ENCODE measurements at places on chromosomes 1 and 21.

DNA sequence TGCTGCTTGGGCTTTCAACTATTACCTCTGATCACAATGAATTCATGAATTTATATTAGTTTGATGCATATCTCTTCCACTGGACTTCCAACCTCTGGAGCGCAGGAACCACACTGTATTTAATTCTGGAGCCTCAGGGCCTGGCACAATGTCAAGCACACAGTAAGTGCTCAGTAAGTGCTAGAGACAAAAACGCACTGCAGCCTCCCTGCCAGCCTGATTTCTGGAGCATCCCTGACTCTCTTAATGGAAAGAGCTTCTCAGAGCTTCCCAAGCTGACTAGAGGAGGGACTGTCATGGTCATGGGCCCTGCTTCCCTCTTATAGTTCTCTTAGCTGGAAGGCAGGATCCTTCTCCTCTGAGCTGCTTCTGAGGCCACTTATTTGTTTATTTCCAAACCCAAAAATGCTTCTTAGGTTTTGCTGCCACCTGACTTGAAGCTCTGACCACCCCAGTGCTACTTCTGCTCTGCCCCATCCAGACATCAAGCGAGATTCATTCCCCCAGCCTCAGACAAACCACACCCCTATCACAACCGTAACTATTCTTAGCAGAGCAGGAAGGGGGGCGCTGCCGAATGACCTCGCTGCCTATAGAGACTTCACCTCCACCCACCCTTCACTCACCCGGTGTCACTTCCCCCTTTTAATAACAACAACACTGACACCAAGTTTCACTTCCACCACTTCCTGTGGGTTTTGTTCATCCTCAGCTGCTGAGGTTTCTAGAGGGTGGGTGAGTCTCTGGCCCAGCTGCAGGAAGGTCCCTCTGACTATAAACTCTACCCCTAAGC, 33.6 kb downstream of the NUAK2 start:
- no peak for DNase-seq

- DNase-seq: no peak
Measured at GRCh38 chr21:26194326-26194725, 23.8 kb upstream of the APP start.

DNA sequence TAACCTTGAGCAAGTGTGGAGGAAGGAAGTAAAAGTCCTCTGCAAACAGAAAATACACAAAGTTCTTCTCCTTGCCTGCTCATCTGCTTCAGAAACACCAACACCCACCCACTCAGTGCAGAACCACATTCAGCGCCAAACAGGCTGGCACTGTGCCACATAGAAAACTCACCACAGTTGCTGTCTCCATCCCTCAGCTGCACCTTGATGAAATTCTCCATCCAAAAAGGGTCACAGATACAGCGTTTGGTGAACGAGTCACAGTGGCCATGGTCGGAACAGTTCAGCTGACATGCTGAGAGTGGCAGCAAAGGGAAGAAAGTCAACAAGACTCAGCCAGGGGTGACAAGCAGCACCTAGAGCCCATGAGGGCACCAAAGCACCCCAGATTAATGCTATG, 114.5 kb downstream of the KIAA0319L start:
- no peak for DNase-seq

DNA sequence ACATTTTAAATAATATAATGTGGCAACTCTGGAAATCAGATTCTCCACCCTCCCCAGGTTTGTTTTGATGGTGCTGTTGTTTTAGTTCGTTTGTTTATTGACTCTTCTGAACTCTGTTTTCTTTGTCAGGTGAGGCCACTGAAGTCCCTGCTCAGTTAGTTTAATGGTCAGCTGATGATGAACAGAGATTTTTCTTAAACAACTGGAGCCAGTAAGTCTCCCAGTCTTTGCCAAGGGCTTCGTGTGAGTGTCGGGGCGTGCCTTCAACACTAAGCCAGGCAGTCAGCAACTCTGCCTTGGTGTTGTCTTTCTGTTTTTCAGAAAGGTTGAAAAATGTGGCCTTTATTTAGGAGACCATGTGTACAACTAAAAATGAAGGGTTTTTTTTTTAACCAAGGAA, 58.9 kb downstream of the TEX35 start:
- DNase-seq: no peak

GRCh38 chr1:111878649-111879048, 110.8 kb downstream of the KCND3 start:
- no peak for DNase-seq

DNA sequence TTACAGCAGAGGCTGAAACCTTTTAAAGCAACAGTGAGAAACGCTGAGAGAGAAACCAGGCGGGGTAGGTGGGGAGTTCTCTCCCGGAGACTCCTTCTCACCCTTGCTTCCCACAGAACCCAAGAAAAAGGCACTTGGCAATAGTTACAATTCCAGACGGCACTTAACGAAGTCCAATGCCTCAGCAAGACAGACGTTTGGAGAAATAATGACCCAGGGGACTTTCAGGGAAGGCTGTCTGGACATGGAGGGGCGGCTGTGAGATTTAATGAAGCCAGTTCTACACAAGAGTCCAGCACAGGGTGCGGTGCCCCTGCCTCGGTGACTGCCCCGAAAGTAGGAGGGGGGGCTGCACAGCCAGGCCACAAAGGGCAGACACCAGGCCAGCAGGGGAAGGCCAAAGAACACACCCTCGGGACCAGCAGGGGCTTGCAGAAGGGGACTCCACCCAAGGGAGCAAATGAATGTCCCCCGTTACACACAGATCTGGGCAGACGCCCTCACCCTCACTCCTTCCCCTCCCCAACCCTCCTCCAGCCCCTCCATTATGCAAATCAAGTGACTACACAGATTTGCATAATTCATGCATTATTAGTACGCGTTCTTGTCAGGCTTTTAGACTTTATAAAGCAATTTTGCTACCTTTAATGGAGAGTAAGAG, 26.3 kb downstream of the KCNN3 start:
- DNase-seq: no peak

DNA sequence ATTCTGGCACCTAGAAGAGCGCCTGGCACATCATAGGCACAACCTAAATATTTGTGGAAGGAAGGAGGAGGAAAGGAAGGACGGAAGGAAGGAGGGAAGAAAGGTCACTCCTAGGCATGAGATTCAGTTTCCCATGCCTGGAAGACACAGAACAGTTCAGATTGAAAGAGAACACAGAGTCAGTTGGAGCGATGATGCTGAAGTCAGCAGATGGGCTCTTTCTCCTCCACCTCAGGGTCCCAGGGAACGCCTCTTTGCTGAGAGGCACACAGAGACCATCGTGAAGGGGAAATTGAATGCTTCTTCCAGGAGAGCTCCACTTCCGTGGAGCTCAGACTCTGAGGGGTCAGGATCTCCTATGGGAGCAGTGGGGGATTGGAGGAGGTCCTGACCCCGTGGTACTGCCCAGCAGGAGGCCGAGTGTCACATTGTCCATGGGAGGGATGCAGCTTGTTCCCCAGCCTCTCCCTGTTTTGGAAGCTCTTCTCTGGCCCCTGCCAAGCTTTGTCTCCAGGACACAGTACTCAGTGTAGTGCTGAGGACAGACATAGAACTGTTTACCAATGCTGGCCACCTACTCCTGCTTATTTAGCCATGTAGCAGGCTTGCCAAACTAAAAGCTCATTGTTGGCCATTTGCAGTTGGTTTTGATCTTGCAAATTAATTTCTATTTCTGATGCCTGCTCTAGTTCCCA, 2.4 kb downstream of the MYBPHL start:
- DNase-seq: no peak

DNA sequence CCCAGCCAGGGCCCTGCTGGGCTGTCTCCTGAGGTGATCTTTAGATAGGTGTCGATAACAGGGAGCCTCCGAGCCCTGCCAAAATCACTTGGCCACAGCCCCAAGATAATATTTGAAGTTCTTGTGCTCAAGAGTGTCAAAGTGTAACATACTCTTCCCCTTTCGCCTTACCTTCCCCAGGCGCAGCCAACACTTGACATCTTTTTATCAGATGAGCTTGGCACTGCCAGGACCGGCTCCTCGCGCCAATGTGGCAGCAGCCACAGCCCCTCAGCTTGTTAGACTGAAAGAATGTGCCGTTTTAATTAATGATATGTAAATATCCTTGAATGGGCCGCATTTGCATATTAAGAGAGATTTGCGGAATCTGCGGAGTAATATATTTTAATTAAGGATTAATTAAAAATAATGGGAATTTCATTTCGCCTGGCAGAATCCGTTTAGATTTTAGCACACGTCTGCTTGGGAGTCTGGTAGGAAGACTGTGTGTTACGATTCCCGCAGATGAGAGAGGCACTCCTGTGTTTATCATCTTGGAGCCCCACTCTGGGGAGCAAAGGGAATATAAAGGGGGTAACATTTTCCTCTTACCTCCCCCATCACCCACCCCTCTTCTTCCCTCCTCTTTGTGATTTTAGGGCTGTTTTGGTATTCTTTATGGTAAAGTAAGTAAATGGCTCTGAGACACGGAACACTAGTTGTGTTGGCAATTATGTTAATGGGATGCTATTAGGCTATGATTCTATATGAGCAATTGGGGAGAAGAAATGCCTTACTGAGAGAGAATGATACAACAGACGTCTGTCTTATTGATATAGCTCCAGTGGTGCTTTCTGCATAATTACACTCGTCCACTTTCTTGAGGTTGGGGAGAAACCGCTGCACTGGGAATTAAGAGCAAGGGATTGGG, 109.8 kb downstream of the PBX1 start:
- no peak for DNase-seq

DNA sequence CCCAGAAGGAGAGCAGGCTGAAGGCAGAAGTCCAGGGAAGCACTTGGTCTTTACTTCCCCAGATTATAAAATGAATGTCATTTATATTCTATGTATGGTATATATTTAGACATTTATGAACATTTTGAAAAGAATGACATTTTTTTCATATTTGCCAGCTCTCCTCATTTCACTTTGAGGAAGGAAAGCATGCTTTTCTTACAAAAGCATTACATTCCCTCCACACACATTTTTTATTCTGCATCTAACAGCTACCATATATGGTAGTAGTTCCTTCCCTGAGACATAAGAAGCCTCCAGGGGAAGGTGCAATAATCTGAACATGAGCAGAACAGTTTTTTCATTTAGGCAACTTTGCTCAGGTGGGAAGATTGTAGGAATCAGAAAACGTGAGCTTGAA, 94.0 kb downstream of the LRRC7 start:
- no peak for DNase-seq

- DNase-seq: peak; percentile 77
Measured at GRCh38 chr1:231694075-231694431, 67.5 kb downstream of the DISC1 start.

GRCh38 chr1:119745034-119745433, 23.7 kb downstream of the HMGCS2 start:
- DNase-seq: no peak

GRCh38 chr1:22383526-22384294, 67.9 kb upstream of the ZBTB40 start:
- DNase-seq: no peak

DNA sequence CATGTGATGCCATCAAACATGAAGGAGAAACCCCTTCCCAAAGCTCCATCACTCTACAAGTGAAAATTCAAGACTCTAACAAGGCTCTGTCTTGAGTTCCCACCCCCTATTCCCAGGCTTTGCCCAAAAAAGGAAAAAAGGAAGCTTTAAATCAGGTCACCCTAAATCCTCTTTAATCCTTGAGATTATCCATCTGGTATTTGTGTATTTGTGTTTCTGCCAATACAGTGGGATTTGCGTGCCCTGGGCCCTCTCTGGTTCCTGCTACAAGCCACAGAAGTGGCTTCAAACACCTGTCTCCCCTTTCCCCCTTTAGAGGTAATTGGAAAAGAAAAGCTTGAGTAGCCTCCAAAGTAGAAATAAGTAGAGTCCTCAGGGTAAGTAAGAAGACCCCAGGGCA, 120.4 kb downstream of the EDEM3 start:
- no peak for DNase-seq

DNA sequence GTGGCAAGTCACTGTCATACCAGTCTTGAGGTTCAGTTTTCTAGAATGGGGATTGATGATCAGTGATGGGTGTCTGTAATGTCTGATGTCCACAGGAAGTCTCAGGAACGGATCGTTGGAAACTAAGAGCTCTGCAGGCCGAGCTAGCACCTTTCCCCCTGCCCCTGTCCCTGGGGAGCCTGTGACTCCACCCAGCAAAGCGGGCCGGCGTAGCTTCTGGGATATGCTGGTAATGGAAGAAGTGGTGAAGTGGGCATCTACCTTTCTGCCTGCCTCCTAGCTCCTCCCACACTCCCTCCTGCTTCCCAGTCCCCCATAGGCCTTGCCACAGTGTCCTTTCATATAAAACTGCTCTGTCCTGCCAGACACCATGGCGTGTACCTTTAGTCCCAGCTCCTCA, 13.4 kb downstream of the HYI start:
- peak; percentile 46 for DNase-seq

DNA sequence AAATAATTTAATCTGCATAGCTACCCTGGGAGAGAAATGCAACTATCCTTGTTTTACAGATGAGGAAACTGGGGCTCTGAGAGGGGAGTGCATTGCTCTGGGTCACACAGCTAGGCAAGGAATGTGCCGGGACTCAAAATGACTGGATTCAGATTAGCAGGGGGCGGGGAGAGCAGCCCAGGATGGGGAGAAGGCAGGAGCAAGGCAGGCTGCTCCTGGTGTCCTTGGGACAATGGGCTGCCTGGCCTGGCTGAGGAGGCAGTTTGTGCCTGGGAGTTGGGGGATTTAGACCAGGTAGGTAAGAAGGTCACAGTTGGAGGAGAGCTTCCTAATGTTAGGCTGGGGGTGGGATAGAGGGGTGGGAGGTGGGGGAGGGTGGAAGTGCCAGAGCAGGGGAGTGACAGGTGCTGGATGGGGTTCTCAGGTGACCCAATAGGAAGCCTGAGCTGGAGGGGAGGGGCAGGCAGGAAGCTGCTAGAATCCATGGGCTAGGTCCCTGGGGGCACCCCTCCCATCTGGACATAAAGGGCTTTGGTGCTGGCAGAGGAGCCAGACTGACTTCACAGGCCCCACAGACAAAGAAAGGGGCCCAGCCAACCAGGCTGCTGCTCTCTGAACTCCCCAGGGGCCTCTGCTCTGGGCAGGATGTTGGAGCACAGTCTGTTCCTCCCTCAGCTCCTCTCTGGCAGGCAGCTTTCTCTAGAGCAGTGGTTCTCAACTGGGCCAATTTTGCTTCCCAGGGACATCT, 29.0 kb downstream of the TRIM62 start:
- DNase-seq: no peak
